ENCODE measurements at places on chromosomes 5 and 9.
A peak's percentile ranks its signal among the peaks of the same experiment; 100 is the strongest.

- no peak for DNase-seq
Measured at GRCh38 chr9:113640418-113640817, 176.9 kb downstream of the RGS3 start.

GRCh38 chr5:11387382-11387781, 516.9 kb downstream of the CTNND2 start:
- no peak for DNase-seq

- no peak for DNase-seq
Measured at GRCh38 chr9:72255569-72255968, 106.3 kb downstream of the GDA start.

DNA sequence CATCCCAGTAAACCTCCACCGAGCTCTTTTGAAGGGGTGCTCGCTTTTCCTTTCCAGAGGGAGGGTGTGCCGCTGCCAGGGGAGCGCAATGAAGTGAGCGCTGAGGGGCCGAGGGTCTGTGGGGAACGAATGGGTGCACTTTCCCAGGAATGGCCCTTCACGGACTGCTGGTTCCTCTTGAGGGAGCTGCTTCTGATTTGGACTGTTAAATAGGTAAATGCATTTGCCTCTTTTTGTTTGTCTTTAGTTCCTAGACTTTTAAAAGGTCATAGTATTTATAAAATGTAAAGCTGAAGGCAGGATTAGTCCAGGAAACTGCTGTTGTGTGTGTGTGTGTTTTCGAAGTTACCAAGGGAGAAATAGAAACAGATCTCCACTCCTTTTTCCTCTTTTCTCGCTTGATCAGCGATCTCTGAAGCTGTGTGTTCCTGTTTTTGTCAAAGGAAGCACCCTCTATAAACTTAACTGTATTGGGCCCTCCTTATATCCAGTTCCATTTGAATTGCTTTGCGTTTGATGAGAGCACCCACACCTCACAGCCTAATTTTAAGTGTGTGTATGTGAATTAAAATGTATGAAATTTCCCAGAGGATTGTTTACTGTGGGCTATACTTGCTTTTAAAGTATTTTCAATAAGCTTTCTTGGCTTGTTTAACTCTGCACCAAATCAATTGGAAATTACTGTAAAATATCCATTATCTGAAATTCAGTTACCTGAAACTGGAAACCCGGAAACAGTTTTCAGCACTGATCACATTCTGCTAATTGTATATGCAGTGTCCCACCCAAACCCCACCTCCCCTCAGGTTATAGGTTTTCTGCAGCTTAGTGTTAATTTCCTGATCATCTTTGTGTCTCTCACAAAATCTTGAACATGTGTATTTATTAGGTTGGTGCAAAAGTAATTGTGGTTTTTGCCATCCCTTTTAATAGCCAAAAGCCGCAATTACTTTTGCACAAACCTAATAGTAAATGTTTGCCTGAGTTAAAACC, 966 bp downstream of the SNX2 start:
- DNase-seq, result no peak

DNA sequence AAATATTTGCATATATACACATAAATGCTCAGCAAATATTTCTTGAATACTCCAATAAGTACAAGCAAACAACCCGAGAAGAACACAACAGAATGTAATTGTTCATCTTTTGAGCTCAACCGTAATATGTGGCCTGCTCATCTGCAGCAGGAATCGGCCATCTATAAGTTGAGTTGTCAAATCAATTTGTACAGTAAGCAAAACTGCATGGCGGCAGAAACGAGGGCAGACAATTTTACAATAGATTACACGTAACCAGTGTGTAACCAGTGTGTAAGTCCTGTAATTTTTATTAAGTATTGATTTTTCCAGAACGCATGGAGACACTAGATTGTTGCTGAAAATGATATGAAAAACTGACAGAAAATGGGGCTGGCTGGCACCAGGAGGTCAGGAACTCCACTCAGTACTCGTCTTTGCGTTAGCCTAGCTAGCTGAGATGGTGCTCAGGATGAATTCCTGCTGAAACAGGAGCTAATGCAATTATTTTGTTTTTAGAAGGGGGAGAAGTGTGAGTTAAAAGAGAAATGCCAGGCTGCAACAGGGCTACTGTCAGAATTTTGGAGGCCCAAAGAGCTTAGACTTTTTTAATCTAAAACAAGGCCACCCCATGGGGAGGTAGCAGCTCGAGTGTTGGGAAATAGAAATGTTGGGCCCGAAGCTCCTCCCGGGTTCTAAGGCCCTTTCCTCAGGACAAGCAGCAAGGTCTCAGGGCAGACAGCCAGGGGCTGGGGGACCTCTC, 682 bp downstream of the DHX29 start:
- DNase-seq, result no peak

DNA sequence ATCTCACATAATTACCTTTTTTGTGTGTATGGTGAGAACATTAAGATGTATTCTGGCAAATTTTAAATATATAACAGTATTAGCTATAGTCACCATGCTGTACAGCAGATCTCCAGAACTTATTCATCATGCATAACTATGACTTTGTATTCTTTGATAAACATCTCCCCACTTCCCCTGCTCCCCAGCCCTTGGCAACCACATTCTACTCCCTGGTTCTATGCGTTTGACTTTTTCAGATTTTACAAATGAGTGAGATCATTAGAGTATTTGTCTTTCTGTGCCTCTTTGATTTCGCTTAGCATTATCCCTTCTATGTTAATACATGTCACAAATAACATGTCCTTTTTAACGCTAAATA, 49.4 kb downstream of the SMC2 start:
- DNase-seq, result peak; percentile 9
